ENCODE measurements at places on chromosomes 3 and 15.

DNA sequence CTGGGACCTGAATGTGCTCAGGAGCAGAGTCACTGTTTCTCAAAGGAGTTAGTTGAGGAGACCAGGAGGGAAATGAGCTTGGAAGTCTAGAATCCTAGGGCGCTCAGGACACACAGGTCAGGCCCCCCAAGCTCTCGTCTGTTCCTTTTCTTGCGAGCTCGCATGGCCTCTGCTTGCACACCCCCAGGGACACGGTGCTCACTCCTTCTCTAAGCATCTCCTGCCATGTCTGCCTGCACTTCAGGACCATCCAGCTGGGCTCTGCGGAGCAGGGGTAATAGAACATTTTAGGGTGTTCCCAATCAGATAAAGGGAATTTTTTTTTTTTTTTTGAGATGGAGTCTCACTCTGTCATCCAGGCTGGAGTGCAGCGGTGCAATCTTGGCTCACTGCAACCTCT lies 213.2 kb downstream of the XXYLT1 start:
- DNase-seq = no peak

DNA sequence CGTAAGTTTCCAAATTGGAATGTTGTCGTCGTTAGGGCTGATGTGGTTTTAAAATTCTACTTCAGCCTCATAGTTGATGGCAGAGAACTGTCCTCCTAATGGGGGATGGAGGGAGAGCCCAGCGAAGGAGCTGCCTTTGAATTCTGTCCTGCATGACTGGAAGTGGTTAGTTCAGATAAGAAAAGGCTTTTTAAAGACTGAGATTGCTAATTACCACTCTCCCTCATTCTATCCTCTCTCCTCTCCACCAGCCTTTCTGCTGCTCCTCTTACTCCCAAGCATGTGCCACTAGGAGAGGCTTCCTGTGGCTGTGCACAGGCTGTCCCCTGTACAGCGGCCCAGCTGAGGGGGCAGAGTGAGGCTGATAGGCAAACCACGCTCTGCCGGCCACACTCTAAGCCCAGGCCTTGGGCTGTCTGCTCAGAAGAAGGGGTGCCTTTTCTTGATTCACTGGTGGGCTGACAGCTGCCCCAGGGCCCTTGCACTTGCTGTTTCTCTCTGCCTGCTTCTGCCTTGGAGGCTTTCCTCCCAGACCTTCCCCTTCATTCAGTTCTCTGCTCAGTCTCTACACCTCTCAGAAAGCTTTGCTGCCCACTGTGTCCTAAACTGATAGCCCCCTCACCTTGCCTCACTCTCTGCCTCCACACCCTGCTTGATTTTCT lies 8.7 kb upstream of the PAQR9 start:
- DNase-seq = no peak

DNA sequence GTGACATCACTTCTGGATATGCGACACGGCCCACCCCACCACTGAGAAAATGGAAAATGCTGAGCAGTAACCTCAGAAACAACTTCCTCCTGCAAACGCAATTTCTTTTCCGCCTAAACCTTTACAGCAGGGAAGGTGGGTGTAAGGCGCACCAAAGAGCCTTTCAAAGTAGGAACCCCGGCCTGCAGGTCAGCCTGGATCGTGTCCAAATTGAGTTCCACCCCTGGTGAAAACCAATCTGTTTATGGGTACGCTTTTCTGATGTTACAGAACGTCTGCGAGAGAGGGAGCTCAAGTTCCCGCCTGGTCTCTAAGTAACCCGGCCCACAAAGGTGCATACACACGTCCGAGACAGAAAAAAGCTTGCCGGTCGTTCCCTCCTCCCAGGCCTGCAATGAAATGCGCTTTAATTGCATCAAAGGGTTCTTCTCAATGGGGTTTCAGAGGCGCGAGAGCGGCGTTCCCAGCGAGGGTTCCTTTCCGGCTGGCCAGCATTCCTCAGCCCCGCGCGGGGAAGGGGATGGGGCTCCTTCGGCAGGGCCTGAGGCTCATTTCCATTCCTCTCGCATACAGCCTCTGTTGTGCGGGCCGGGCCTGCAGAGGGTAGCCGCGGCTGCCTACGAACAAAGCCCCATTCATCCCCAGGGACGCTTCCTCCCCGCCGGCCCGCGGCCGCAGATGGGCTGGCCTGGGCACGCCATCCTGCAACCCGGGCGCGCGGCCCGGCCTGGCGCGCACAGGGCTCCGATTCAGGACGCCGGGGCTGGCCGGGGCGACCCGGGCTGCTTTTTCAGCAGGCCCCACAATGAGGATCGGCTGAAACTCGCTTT lies 138.1 kb downstream of the TMCO5A start:
- DNase-seq = peak; percentile 54

GRCh38 chr15:22878103-22878502 lies 39.6 kb downstream of the NIPA2 start:
- DNase-seq = no peak

DNA sequence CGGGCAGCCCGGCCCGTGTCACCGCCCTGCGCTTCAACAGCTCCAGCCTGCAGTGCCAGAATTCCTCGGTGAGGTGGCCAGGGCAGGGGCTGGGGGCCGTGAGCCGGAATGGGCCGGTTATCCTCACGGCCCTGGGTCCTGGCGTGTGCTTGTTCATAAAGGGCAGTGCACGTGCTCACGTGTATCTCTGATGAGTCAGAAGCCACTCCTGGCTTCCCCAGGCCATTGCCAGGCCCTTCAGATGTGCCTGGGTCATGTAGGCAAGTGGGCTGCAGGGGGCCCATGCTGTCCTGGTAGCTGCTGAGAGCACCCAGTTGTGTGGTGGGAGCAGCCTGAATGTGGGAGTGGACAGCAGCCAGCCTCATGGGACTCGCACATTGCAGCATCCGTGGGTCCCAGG lies 29.2 kb downstream of the PLXNA1 start:
- no peak for DNase-seq

DNA sequence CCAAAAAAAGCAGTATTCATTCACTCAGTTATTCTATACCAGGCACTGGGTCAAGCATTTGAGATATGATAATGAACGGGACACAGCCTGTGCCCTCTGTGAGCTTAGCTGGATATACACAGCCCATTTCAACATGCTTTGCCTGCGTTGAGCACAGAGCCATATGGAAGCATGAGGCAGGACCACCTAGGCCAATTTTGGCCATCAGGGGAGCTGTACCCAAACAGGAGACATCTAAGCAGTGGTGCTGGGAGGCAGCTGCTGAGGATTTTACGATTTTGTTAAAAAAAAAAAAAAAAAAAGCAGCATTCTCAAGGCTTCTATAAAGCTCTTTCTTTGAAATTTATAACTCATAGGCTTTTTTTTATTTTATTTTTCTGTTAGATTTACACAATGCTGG lies 87.2 kb upstream of the SLC2A2 start:
- DNase-seq = no peak

- no peak for DNase-seq
Observed at GRCh38 chr3:195860456-195860855, 47.9 kb downstream of the TNK2 start.

DNA sequence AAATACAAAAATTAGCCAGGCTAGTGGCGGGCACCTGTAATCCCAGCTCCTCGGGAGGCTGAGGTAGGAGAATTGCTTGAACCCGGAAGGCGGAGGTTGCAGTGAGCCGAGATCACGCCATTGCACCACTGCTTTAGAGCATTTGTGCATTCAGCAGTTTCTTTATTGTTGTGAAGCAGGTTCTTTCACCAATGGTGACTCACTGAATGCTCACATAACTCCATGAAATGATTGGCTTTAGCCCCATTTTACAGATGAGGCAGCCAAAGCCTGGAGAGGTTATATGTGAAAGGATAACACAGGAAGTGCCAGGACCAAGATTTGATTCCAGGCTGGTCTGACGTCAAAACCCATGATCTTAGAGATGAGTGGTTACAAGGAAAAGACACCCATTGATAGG lies 195.2 kb downstream of the SLCO3A1 start:
- DNase-seq = no peak

GRCh38 chr3:32392536-32393302 lies 1.1 kb downstream of the CMTM7 start:
- DNase-seq = peak; percentile 56

DNA sequence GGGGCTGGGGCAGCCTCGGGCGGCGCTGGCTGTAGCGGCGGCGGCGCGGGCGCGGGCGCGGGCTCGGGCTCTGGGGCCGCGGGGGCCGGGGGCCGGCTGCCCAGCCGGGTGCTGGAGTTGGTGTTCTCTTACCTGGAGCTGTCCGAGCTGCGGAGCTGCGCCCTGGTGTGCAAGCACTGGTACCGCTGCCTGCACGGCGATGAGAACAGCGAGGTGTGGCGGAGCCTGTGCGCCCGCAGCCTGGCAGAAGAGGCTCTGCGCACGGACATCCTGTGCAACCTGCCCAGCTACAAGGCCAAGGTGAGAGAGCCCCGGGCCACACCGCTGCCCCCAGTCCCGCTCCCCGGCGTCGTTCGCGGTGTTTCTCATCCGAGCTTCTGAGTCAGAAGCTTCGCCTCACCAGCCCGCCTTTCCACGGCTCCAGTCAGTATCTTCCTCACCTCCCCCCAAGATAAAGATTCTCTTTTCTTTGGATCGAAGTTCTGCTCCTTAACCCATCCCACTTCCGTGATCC lies 600 bp downstream of the FBXO45 start:
- DNase-seq = peak; percentile 77

- no peak for DNase-seq
Observed at GRCh38 chr3:130276203-130276803, 69.2 kb upstream of the COL6A5 start.

- no peak for DNase-seq
Observed at GRCh38 chr15:64017591-64018163, 28.6 kb downstream of the DAPK2 start.

- peak; percentile 60 for DNase-seq
Observed at GRCh38 chr3:129942296-129942695, 32.2 kb upstream of the TRH start.

DNA sequence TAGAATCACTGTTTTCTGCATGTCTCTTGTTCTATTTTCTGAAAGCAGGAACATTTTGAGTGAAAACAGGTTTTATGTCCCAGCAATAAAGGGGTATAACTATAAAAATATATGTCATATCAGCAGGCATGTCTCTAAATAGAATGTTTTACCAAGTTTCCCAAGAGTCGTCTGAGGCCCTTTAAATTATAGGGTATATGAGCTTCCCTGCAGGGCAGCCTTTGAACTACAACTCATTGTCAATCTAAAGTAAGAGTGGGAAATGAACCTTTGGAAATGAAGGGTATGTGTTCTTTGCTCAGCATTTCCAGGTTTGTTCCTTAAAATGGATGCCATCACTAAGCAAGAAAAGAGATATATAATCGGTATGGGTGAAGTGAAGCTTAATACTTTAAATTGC lies 138.6 kb downstream of the LSAMP start:
- DNase-seq = no peak

GRCh38 chr15:57156210-57156884 lies 220.0 kb upstream of the CGNL1 start:
- DNase-seq = no peak

- DNase-seq = no peak
Observed at GRCh38 chr3:72345237-72345878, 502.9 kb downstream of the SHQ1 start.

DNA sequence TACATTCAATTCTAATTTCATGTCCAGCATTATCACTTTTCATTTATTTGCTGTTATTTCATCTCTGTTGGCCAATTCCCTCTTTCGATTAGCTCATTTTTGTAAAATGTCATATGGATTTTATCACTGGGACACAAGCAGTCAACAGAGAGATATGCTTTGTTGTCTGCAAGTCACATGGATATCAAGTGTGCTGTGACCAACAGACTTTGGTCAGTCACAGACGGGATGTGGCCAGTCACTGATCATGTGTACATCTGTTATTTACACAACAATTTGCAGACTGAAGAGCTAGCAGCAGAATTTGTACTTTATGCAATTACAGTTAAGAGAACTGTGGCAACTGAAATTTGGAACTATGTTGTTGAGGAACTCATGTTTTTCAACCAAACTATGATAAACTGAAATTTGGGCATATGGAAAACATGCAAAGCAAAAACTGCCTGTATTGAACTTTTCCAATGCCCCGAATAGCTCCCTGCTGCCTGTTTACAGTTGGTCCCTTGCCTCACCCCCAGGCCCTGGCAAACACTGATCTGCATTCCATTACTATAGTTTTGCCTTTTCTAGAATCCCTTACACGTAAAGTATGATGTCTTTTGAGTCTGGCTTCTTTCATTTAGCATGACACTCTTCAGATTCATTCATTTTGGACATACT lies 104.4 kb downstream of the RPL22L1 start:
- DNase-seq = no peak

DNA sequence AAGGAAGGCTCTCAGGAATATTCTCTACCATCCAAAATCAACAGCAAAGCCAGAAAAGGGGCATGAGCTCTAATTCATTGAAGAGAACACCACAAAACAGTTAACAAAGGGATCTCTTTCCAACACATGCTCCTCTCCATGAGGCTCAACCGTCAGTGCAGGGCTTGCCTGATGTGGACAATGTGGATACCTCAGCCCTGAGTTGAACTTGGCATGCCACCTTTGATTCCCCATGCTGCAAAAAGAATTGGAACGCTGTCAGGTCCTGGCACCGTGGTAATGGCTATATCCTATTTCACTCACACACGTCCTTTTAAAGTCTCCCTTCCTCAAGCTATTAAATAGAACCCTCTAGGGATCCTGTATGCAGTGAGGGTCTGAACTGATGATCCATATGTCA lies 30.7 kb upstream of the IP6K2 start:
- DNase-seq = no peak

GRCh38 chr3:127386490-127386889 lies 98.6 kb upstream of the PRR20G start:
- DNase-seq = no peak

- no peak for DNase-seq
Observed at GRCh38 chr3:113079218-113079961, 88.6 kb downstream of the GTPBP8 start.

- no peak for DNase-seq
Observed at GRCh38 chr3:172283841-172284357, 164.4 kb downstream of the GHSR start.

- DNase-seq = no peak
Observed at GRCh38 chr3:33067484-33067883, 29.5 kb downstream of the GLB1 start.

DNA sequence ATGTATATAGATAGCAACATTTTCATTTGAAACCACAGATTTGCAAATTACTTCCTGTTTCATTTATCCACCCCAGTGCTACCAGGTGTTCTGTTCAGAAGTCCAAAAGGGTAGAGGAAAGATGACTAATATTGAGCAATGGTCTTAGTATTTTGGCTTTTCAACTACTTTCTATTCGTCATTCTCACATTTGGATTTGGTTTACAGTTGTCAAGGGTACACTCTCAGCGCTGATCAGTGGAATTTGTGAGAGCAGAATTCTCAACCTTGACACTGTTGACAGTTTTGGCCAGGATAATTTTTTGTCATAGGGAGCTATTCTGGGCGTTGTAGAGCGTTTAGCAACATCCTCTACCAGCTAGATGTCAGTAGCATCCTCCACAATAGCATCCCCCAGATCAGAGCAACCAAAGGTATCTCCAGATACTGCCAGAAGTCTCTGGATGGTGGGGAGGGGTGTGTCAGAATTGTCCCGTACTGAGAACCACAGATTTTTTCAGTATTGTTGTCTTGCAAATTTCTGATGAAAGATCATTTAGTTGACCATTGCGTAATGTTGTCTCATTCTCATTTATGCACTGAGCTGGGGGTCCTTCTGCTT lies 4.2 kb downstream of the HMCES start:
- no peak for DNase-seq

Measured in activated CD8-positive, alpha-beta memory T cell treated with anti-CD3 and anti-CD28 coated beads, Interleukin-2, amount 10 ng/mL, durations not matched to agents 7 days and 5 days (primary cell).